ENCODE measurements at places on chromosomes 11 and 22.

GRCh38 chr11:1830004-1830321 lies 4.8 kb upstream of the SYT8 start:
- DNase-seq, result no peak

- no peak for DNase-seq
Measured at GRCh38 chr11:5467527-5467926, 18.4 kb downstream of the OR51I2 start.

- no peak for DNase-seq
Measured at GRCh38 chr11:128924510-128925249, 18.0 kb downstream of the TP53AIP1 start.

DNA sequence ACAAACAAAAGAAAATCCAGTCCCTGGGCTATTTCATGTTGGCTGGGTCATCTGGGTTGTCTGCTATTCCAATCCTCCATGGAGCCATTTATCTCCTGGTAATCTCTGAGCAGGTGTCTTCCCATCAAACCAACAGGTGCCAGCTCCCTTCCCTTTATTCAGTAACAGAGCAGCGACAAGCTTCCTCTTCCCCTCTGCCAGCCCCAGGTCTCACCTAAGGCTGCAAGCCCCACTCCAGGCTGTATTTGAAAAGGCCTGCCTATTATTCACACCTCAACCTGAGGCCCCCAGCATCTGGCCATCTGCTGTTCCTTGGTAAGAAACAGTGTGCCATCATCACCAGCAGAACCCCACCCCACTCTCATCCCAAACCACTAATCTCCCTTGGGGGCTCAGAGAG lies 436.2 kb downstream of the BUD13 start:
- no peak for DNase-seq

- DNase-seq, result no peak
Measured at GRCh38 chr22:37690901-37691504, 4.9 kb downstream of the NOL12 start.

- no peak for DNase-seq
Measured at GRCh38 chr11:94271885-94272372, 32.5 kb upstream of the IZUMO1R start.

DNA sequence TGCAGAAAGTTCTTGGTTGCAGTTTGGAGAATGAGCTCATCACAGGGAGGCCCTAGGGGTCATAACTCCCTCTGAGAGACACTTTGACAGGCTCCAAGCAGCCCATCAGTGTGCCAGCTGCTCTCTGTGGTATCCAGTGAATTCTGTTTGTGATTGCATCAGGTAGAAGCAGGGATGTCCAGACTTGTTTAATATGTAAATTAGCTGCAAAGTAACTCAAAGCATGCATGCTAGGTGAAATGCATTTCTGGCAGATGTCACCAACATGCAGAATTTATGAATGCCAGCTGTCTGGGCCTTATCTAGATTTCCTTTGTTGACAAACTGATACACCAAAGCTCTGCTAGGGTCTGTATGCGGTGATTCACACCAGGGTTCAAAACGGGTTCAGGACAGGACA lies 123.6 kb upstream of the MTNR1B start:
- DNase-seq, result no peak

- no peak for DNase-seq
Measured at GRCh38 chr11:13561860-13562259, 66.1 kb upstream of the PTH start.

DNA sequence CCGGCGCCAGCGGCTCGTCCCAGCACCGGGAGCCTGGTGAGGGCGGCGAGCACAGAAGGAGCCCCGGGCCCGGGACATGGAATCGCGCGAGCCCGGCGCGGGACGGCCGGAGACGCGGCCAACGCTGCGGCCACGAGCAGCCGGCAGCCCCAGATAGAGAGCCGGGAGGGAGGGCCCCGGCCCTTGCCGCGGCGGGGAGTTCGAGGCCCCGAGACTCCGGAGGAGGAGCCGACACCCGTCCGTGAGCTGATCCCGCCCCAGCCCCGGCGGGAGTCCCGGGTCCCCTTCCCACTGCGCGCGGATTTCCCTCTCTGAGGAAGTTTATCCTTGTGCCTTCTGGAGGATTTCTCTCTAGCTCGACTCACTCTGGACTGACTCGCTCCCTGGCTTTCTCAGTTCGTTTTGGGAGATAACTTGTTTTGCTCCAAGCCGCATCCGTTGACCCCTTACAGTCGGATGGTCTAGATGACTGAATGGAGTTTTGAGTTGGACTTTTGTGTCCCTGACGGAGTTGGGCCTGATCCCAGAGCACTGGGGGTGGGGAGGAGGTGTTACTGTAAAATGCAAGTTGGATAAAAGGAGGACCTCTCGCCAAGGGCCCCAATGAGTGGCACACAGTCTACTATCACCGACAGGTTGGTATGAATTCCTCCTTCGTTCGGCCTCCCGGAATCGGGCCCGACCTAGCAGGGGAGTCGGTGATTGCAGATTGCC lies 585 bp downstream of the ARHGEF12 start:
- peak; percentile 79 for DNase-seq

- DNase-seq, result no peak
Measured at GRCh38 chr11:68071281-68072048, 32.6 kb downstream of the TCIRG1 start.

GRCh38 chr11:57324154-57324885 lies 432 bp downstream of the TNKS1BP1 start:
- peak; percentile 64 for DNase-seq

DNA sequence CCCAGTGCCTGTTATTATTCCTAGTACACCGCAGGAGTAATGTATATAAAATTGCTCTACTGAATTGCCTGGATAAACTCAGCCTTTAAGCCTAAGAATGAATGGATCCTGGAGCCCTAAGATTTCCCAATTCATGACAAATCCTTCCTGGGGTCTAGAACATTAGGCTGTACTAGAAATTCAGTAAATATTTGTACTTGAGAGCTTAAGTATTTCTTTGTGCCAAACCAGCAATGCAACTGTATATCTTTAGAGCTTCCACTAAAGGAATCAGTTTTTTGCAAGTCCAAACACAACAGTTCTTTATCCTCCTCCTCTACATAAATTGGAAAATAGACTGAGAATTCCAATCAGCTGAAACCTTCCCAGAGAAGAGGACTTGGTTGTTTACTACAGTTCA lies 65.6 kb downstream of the FAM168A start:
- no peak for DNase-seq

- DNase-seq, result peak; percentile 7
Measured at GRCh38 chr11:58391879-58392278, 14.8 kb downstream of the OR5B3 start.

DNA sequence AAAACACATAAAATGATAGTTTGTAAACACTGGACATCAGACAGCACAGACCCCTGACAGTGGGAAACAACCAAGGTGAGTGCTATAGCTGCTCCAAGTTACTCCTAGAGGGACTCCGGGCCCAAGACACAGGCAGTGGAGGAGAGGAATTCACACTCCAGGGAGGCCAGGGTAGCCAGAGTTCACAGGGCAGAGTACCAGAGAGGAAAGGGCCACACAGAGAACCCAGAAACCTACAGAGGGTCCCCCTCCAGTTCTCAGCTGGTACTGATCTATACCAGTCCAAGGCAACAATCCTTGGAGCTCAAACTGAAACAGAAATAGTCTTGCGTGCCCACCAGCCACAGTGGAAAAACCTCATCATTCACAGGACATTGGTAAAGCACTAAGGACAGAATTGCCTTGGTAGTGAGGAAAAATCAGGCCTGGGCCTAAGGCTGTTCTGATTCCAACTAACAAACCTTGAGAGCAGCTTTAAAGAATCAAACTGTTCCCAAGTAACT lies 7.6 kb downstream of the VPS37C start:
- DNase-seq, result no peak

- peak; percentile 24 for DNase-seq
Measured at GRCh38 chr11:79060081-79060953, 380.5 kb downstream of the TENM4 start.

GRCh38 chr22:21082248-21082647 lies 36.5 kb downstream of the LRRC74B start:
- no peak for DNase-seq

DNA sequence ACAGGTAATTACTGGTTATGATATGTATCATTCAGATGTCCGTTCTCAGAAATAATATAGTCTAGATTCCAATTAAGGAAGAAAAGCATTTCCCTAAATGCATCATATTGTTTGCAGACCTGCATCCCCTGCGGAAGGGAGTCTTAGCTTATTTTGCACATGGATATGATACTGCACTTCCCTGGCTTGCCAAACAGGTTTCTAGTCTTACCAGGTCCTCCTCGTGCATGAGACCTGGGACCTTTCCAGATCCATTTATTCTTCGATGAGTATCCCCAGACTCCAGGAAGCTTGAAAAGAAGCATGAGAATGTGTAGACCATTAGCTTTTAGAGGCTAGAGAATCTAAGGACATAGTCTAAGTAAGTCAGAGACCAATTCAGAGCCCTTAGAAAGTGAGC lies 30.6 kb downstream of the CYB5R2 start:
- DNase-seq, result no peak

DNA sequence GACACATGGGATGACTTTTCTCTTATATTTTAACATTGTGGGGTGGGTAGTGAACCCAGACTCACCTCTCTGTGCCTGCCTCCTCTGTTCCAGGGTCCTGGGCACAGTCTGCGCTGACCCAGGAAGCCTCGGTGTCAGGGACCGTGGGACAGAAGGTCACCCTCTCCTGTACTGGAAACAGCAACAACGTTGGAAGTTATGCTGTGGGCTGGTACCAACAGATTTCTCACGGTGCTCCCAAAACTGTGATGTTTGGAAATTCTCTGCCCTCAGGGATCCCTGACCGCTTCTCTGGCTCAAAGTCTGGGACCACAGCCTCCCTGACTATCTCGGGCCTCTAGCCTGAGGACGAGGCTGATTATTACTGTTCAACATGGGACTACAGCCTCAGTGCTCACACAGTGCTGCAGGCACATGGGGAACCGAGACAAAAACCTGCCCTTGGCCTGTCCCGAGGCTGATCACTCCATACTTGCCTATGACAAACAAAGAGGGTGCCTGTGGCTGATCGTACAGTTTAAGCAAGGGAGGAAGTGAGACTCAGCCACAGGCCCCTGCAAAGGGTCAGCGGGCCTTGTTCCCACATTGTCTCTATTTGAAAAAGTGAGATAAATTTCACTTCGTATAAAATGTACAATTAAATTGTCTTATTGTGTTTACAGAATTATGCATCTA lies 43.7 kb upstream of the TOP3B start:
- no peak for DNase-seq

DNA sequence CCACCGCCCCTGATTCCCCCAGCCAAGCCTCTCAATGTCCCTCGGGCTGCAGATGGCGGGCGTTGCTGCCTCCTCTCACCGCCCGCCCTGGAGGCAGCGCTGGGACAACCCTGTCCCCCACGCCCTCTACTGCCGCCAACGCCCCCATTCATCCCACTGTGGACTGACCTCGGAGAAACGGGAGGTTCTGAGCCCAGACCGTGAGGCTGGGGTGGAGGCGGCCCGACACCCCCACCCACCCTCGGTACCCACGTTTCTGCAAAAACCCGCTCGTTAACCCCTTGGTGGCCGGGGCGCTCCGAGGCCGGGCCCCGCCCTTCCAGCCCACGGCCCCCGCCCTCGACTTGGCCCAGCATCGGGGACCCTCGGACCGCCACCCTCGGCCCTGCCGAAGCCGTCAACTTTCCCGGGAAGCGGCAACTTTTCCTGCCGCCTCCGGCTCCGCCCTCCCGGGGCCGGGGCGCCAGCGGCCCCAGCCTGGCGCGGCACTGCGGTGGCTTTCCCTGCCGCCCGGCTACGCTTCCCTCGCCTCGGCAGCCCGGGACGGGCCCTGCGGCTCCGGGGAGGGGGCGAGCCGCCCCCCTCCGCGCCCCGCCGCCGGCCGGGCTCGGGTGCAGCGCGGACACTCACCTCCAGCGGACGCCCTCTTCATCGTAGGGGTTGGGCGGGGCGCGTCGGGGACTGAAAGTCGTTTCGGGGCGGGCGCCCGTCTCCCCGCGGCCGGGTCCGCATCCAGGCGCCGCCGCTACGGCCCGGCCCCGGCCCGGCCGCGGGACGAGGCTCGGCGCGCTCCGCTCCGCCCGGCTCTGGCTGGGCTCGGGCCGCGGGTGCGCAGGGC lies 458 bp downstream of the RTN4R start:
- DNase-seq, result peak; percentile 37

- DNase-seq, result no peak
Measured at GRCh38 chr11:57263351-57263750, 26.3 kb upstream of the APLNR start.

All from GM03348 (cell line).